ENCODE measurements at places on chromosomes 3 and 15. TPM values are rescaled to one million over a fixed set of nuclear protein-coding genes. Genes with fewer than 3 reads are reported as not detected.
A peak's percentile ranks its signal among the peaks of the same experiment; 100 is the strongest.

HRG gene
- total RNA-seq: not detected

FGD5 gene
- 0.12 TPM for total RNA-seq

STAC gene
- not detected for total RNA-seq

ZBED2 gene
- 610 TPM for total RNA-seq

C2CD4A gene
- 2.6 TPM for total RNA-seq

EBLN2 gene
- total RNA-seq: 5.5 TPM

HTD2 gene
- total RNA-seq: 9.5 TPM

UTS2B gene
- not detected for total RNA-seq

GOLGA6L4 gene
- 1.6 TPM for total RNA-seq

TNNC1 gene
- total RNA-seq: 3.0 TPM

GRCh38 chr15:23415321-23415865 is 31.6 kb downstream of the GOLGA6L2 start:
- no peak for DNase-seq

GRCh38 chr15:88543065-88543776 is 3.3 kb downstream of the DET1 start:
- no peak for DNase-seq

- no peak for DNase-seq
Observed at GRCh38 chr3:146375219-146375618, 94.1 kb downstream of the PLSCR2 start.

GRCh38 chr3:101725194-101725889 is 928 bp downstream of the CEP97 start:
- peak; percentile 54 for DNase-seq

- DNase-seq: no peak
Observed at GRCh38 chr3:27800261-27800660, 78.1 kb upstream of the EOMES start.

DNA sequence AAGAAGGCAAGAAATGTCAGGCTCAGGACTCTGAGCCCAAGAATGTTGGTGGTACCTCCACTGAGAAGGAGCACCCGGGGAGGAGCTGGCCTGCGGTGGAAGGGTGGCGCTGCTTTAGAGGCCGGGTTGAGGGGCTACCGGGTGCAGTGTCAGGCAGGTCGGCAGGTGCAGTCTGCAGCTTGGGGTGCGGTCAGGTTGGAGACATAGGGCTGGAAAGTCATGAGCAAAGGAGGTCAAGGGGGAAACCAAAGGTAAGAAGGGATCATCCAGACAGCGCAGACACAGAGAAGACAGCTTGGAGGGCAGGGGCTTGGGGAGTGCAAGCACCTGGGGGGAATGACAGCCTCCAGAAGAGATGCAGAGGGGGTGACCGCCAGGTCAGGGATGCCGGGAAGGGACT is 274.4 kb upstream of the LYSMD4 start:
- DNase-seq: no peak

DNA sequence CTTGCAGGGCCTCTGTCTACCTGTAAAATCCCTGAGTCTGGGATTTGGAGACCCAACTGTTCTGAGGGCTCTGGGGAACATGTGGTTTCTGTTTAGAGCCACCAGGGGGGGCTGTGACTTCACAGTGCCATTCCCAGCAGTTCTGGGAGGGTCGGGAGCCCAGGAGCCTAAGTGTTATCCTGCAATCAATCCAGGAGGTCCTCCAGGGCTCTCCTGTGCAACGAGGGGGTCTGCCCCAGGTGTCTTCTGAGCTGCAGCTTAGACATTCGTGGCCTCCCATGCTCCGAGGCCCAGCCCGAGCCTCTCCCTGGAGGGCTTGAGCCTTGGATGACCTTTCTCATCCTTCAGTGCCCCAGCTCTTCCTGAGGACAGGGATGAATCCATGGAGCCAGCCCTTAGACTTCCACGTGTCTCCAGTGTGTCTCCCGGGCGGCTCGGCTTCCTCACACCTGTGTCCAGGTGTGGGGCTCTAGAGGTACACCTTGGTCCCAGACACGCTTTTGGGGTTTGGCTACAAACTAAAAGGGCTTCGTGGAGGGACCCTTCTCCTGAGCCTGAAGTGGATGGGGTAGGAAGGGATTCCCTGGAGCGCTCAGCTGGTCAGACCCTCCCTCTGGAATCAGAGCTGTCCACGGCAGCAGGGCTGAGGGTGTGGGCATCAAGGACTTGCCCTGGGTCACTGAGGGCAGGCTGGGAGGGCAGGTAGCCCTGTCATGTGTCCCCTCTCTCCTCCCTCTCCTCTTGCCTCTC is 20.3 kb upstream of the ABTB1 start:
- DNase-seq: peak; percentile 35

DNA sequence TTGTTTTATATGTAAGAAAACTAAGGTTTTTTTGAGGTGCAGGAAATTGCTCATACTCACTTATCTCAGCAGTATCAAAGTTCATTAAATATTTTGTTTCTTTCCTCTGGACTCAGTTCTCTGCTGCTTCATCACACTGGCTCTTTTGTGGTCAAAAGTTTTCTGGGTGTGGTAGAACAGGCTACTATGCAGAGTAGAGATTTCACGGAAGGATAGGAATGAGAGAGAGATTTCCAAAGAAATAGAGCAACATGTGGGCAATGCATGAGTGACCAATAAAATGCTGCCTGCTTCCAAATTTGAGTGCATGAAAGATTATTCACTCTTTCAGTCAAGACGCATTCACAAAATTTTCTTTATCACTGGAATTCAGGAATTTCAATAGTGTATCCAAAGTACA is 577.3 kb upstream of the SEMA6D start:
- no peak for DNase-seq

DNA sequence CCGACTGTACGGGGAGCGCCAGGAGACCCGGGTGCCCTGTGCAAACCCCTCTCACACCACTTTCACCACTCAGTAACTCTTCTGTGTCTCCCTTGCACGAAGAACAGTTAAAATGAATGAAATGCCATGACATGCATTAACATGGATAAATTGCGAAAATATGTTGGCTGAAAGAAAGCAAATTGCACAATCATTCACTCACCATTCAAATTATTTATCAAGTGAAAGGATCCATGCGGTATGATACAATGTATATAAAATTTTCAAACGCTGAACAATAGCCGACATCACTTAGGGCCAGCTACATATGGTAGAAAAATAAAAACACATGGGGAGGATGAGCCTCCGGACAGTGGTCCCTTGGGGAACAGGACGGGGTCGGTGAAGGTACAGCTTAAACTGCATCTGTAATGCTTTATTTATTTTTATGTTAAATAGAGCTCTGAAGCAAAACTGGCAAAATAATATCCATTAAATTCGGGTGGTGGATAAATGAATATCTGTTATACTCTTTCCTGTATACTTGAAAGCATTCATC is 45.9 kb downstream of the SLC12A8 start:
- no peak for DNase-seq

GRCh38 chr3:23607184-23607847 is 198.4 kb upstream of the UBE2E1 start:
- no peak for DNase-seq

DNA sequence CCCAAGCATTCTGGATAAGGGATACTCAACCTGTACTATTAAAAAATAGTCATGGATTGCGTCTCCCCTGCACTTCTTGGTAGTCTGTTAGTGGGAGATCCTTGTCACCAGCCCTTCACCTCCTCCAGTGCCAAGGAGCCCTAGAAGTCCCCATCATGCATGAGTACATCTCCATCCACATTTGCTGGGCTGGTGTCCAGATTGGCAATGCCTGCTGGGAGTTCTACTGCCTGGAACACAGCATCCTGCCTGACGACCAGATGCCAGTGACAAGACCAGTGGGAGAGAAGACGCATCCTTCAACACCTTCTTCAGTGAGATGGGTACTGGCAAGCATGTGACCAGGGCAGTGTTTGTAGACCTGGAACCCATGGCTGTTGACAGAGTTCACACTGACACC is 85.7 kb downstream of the ADAMTSL3 start:
- DNase-seq: no peak

- DNase-seq: no peak
Observed at GRCh38 chr3:30605005-30605404, 1.4 kb upstream of the TGFBR2 start.

- no peak for DNase-seq
Observed at GRCh38 chr3:70815817-70816216, 503.4 kb upstream of the MDFIC2 start.

- DNase-seq: no peak
Observed at GRCh38 chr15:51647128-51647562, 24.6 kb upstream of the DMXL2 start.

DNA sequence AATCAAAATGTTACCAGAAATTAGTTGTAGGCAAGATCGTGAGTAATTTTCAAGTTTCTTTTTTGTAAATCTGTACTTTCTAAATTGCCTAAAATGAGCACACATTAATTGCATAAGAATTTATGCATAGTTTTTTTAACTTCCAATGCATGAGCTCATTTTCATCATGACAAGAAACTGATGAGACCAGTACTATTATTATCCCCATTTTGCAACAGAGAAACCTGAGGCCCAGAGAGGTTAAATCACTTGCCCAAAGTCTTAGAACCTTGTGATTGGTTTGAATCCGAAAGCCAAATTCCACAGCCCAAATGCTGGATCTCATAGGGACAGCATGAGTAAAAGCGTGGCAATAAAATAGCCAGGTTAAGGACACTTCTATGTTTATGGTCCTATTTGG is 274.7 kb downstream of the ERC2 start:
- no peak for DNase-seq

GRCh38 chr3:39149498-39150147 is 3.8 kb downstream of the CSRNP1 start:
- DNase-seq: no peak

GRCh38 chr3:63914312-63914711 is 2.1 kb upstream of the SCAANT1 start:
- DNase-seq: no peak

GRCh38 chr3:80010021-80010571 is 242.3 kb upstream of the ROBO1 start:
- DNase-seq: no peak

DNA sequence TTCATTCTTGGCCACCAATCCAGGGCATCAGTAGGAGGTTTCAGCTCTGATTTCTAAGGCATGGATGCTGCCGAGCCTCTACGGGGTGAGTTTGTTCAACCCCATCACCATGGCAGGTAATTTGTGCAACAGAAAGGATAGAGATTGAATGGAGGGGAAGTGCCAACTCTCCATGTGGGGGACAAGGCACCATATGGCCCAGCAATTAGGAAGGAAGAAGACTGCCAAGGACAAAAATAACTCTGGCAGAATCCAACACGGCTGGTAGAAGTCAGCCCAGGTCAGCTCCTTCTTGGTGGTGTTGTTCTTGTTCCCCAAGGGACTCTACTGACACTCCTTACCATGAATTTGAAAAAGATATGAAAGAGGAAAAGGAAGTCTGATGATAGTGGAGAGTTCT is 503.9 kb downstream of the MAGI1 start:
- DNase-seq: no peak

GRCh38 chr15:27328608-27329007 is 357.6 kb downstream of the GABRG3 start:
- DNase-seq: no peak

DNA sequence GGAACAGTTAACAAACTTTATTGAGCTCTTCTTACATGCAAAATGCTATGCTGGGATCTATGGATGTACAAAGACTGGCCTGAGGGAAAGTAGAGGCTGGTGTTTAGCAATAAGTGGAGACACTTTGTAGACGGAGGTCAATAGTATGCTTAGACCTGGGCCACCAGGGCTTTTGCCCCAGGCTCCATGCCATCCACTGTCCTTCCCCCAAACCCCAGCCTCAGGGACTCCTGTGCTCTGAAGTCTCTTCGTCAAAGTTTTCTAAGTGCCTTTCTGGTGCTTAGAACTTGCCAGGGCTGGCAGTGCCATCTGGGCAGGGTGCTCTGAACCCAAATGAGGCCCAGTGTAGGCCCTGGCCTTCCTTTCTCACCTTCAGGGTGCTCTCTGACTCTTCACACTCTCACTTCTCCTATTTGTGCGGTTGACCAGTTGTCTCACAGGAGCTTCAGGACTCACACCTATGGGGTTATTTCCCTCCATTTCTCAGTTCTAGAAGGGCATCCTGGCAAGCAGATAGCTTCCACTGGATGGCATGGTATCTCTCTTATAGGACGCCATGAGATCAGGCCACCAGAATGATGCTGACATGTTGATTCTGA is 21.8 kb upstream of the KCNAB1 start:
- no peak for DNase-seq

DNA sequence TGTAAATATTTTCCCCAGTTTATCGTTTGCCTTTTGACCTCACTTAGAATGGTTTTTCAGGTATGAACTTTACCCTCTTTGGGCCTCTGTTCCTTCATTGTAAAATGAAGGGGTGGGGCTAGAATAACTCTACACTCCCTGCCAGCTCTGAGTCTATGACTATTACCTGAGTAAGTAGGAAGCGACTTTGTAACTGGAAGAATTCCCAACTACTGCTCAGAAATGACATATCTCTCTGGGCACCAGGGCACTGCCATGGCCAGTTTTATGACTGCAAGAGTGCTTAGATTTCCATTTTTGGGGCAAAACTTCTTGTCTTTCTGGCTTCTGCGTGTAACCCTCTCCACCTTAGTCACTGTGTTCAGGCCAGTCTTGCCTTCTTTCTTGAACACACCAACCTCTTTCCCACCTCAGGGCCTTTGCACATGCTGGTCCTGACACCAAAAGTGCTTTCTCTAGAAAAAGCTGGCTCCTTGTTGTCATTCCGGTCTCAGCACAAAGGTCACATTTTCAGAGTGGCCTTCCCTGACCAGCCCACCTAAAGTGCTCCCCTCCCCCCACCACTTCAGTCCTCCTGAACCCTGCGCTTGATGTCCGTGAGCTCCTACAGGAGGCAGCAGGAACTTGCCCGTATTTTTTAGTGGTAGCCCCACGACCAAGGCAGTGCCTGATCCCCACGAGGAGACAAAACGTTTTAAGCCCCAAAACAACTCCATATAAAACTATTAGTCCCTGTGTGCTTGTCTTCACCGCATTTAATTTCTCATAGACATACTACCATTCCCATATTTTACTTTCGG is 25.6 kb downstream of the CDCP1 start:
- DNase-seq: no peak

GRCh38 chr3:86733257-86733656 is 257.7 kb downstream of the VGLL3 start:
- no peak for DNase-seq

- no peak for DNase-seq
Observed at GRCh38 chr3:138912237-138912636, 34.7 kb downstream of the FOXL2 start.

DNA sequence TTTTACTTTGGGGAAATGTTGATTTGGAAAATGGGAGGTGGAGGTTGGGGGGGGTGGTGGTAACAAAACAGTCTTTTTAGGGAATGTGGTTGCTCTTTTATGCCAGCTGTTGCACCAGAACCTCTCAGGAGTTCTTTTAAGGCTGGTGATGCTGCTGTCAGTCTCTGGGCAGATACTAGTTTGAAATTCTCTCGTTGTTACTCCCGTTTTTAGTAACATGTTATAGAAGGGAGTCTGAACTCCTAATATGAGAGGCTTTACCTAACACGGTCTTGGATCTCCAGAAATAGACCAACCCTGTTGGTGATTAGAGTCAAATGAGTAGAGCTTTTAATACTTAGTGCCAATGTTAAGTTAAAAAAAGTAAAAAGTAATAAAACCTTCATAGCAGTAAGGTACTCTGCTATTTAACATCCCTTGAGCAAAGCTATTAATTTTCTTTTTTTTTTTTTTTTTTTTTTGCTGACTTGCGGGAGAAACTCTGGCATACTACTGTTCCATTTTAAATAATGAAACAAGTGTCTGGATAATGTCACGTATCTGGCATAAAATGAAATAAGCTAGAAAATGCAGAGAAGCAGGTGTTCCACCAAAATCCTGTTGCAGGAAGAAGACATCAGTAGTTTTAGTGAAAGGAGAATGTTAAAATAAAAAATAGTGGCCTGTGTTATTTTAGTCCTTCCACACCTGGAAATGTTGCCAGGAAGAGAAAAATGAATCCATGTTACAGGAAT is 156.7 kb downstream of the CACNA1D start:
- no peak for DNase-seq

GRCh38 chr15:85172846-85173490 is 191.3 kb downstream of the PDE8A start:
- DNase-seq: no peak
